Esophagus squamous epithelium (tissue), 5 donors: ENCODE measurements at places on chromosomes 3 and 15.
A peak's percentile ranks its signal among the peaks of the same experiment; 100 is the strongest.

DNA sequence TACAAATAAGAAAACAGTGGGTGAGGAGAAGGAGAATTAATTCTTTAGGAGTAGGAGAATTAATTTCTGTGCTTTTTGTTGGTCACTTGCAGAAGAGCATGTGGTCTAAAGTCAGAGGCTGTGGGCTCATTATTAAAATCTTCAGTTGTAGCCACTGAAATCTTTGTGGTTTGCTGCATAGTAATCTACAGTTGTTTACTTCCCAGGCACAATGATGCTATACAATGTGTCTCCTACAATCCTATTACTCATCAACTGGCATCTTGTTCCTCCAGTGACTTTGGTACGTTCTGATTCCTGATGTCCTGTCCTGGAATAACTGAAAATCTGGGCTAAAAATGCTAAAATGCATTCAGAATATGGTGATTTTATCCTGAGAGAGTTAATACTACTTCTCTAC is 21.0 kb downstream of the IFT122 start:
- H3K27me3 ChIP-seq, result no peaks in the 10 kb centered on the region
- no peak overlapping the region for H3K27ac ChIP-seq
- H3K36me3 ChIP-seq, result no peaks in the 10 kb centered on the region
- no peaks in the 10 kb centered on the region for H3K4me1 ChIP-seq

- no peaks in the 10 kb centered on the region for H3K27me3 ChIP-seq
- H3K27ac ChIP-seq, result peak overlapping the region; percentile 73
- H3K4me1 ChIP-seq, result no peaks in the 10 kb centered on the region
- no peak for DNase-seq
- H3K4me3 ChIP-seq, result no peak overlapping the region
Measured at GRCh38 chr15:99176757-99177156, 71.9 kb downstream of the SYNM start.

GRCh38 chr15:70286113-70286806 is 188.5 kb upstream of the TLE3 start:
- DNase-seq, result no peak
- H3K4me3 ChIP-seq, result no peak overlapping the region
- no peaks in the 10 kb centered on the region for H3K27me3 ChIP-seq
- no peaks in the 10 kb centered on the region for H3K36me3 ChIP-seq

DNA sequence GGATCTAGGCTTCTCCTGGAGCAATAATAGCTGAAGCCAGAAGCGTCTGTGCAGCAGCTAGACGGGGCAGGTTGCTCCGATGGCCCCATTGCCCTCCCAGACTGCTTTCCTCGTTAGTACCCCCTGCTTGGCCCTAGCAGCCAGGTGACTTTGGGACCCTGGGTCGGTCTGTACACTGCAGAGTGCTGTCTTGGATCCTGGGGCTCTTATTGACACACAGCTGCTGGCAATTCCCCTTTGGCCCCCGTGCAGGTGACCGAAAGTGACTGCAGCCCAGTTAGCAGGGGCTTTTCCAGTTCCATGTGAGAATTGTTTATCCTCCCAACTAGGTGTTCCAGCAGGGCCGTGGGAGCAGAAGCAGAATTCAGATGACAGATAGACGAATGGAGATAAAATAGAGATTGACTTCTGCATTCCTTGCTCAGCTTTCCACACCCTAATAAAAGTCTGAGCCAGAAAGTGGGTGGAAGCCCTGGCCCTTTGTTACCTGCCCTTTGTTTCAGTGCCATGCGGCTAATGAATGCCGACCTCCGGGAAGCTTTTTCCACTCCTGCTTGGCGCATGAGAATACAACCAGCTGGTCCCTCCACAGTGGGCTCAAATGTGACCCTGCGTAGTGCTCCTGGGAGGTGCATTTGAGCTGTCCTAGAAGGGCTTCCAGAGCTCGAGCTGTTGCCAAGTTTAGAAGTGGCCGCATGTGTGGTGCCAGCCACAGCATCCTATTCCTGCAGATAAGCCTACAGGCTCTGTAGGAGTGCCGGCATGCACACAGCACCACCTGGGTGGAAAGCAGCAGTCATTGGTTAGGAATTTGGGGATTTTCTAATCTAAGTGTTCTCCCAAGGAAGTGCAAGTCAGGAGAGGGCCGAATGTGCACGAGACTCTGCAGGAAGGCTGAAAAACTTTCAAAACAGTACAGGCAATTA is 94.4 kb downstream of the SLCO3A1 start:
- DNase-seq, result no peak
- H3K4me1 ChIP-seq, result peaks cover 99% of the 10 kb centered on the region
- peak overlapping the region; percentile 84 for H3K27ac ChIP-seq
- H3K27me3 ChIP-seq, result no peaks in the 10 kb centered on the region
- no peaks in the 10 kb centered on the region for H3K36me3 ChIP-seq
- no peak overlapping the region for H3K4me3 ChIP-seq

GRCh38 chr15:25185791-25186190 is 231.0 kb downstream of the SNRPN start:
- H3K36me3 ChIP-seq, result no peaks in the 10 kb centered on the region
- no peak for DNase-seq
- no peak overlapping the region for H3K27ac ChIP-seq
- H3K27me3 ChIP-seq, result no peaks in the 10 kb centered on the region
- H3K4me1 ChIP-seq, result no peaks in the 10 kb centered on the region
- no peak overlapping the region for H3K4me3 ChIP-seq

GRCh38 chr3:124771083-124771445 is 40.8 kb downstream of the UMPS start:
- H3K4me1 ChIP-seq, result peaks cover 52% of the 10 kb centered on the region
- no peak for DNase-seq
- H3K27ac ChIP-seq, result no peak overlapping the region
- peaks cover 94% of the 10 kb centered on the region for H3K36me3 ChIP-seq
- H3K27me3 ChIP-seq, result no peaks in the 10 kb centered on the region

GRCh38 chr3:155745795-155746550 is 1.1 kb upstream of the PLCH1 start:
- H3K27ac ChIP-seq, result no peak overlapping the region
- H3K36me3 ChIP-seq, result no peaks in the 10 kb centered on the region
- H3K4me3 ChIP-seq, result peak overlapping the region; percentile 56
- H3K27me3 ChIP-seq, result no peaks in the 10 kb centered on the region
- peaks cover 5% of the 10 kb centered on the region for H3K4me1 ChIP-seq

GRCh38 chr3:49567406-49567805 is 13.1 kb downstream of the BSN start:
- no peak overlapping the region for H3K27ac ChIP-seq
- no peaks in the 10 kb centered on the region for H3K36me3 ChIP-seq
- no peaks in the 10 kb centered on the region for H3K27me3 ChIP-seq
- H3K4me1 ChIP-seq, result no peaks in the 10 kb centered on the region
- no peak for DNase-seq

- H3K27ac ChIP-seq, result peak overlapping the region; percentile 35
- H3K4me1 ChIP-seq, result peaks cover 7% of the 10 kb centered on the region
- H3K36me3 ChIP-seq, result no peaks in the 10 kb centered on the region
- no peak for DNase-seq
Measured at GRCh38 chr15:34436956-34437442, 609 bp downstream of the GOLGA8A start.

DNA sequence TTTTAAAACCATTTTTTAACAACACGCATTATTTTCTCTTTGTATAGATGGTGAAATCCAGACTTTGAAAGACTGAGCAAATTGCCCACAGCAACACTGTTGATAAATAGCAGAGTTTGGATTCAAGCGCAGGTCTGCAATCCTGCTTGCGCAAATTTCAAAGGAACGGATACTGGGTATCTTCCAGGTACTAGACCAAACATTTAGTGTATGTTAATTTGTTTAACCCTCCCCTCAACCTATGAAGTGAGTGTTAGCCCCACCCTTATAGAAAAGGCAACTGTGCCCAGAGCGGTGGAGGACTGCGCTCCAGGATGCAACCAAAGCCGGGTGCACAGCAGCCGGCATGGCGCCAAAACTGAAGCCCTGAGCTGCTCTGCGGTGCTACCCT is 103.8 kb downstream of the CPN2 start:
- H3K27ac ChIP-seq, result no peak overlapping the region
- H3K4me1 ChIP-seq, result peaks cover 23% of the 10 kb centered on the region
- no peaks in the 10 kb centered on the region for H3K36me3 ChIP-seq
- DNase-seq, result no peak

DNA sequence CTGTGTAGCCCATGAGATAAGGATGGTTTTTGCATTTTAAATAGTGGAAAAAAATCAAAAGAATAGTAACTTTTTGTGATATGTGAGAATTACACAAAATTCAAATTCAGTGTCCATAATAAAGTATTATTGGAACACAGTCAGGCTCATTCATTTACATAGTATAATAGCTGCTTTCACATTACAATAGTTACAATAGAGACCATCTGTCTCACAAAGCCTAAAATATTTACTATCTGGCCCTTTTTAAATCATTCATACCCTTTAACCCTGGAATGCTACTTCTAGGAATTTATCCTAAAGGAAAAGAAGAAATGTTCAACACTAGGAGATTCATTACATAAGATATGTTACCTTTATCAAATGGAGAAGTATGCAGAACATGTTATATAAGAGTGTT is 35.5 kb upstream of the TM4SF4 start:
- no peaks in the 10 kb centered on the region for H3K27me3 ChIP-seq
- peaks cover 10% of the 10 kb centered on the region for H3K4me1 ChIP-seq
- no peak overlapping the region for H3K27ac ChIP-seq
- no peak for DNase-seq

- no peaks in the 10 kb centered on the region for H3K27me3 ChIP-seq
- H3K4me1 ChIP-seq, result peaks cover 12% of the 10 kb centered on the region
- H3K27ac ChIP-seq, result no peak overlapping the region
- H3K4me3 ChIP-seq, result no peak overlapping the region
- no peak for DNase-seq
- H3K36me3 ChIP-seq, result no peaks in the 10 kb centered on the region
Measured at GRCh38 chr3:61733876-61734275, 172.5 kb downstream of the PTPRG start.

GRCh38 chr3:48222616-48223513 is at the start of gene CAMP:
TSS of gene CAMP (plus strand) at chr3:48223495. CDS start at chr3:48223512, 17 bp downstream.
- H3K4me3 ChIP-seq, result no peak within 1 kb of the TSS
- DNase-seq, result no peak
- H3K27me3 ChIP-seq, result no peaks in the 10 kb centered on the region
- no peak within 1 kb of the TSS for H3K27ac ChIP-seq
- H3K4me1 ChIP-seq, result peaks cover 43% of the 10 kb centered on the region

- H3K4me1 ChIP-seq, result no peaks in the 10 kb centered on the region
- H3K27ac ChIP-seq, result no peak overlapping the region
- H3K4me3 ChIP-seq, result no peak overlapping the region
- H3K36me3 ChIP-seq, result no peaks in the 10 kb centered on the region
- DNase-seq, result no peak
- H3K27me3 ChIP-seq, result no peaks in the 10 kb centered on the region
Measured at GRCh38 chr3:192817053-192817452, 89.7 kb upstream of the FGF12 start.

DNA sequence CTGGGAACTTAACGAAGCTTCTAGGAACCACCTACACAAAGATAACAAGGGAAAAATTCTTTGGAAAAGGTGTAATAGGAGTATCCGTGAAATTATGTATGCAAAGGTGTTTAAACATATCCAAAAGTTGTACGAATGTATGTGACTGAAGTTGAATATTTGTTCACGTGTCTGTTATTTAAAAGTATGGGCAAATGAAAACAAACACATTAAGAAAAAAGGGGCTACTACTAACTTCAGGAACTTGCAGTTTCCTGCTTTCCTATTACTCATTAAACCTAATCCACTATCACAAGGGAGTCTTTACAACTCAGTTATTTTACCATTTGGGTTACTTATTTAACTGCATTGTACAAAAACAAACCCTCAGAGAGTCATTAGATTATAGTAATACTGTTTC is 33.9 kb upstream of the GRAMD1C start:
- H3K27me3 ChIP-seq, result no peaks in the 10 kb centered on the region
- H3K27ac ChIP-seq, result no peak overlapping the region
- no peaks in the 10 kb centered on the region for H3K4me1 ChIP-seq
- H3K4me3 ChIP-seq, result no peak overlapping the region
- no peak for DNase-seq

DNA sequence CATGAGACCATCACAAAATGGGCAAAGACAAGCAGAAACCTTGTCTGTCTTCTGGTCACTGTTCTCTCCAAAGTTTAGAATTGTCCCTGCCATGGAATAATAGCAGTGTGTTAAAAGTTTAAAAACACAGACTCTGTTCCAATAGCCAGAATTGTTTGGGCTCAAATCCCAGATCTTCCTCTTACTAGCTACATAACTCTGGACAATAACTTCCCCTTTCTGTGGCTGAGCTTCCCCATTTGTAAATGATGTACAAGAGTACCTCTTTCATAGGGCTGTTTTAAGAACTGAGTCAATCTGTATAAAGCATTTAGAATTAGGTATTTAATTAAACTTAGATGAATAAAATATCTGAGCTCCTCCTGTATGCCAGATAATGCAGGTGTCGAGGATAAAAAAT is 623.0 kb downstream of the NTRK3 start:
- no peak overlapping the region for H3K4me3 ChIP-seq
- no peak for DNase-seq
- H3K27ac ChIP-seq, result no peak overlapping the region

GRCh38 chr15:59751552-59752413 is 62.7 kb upstream of the BNIP2 start:
- H3K27me3 ChIP-seq, result no peaks in the 10 kb centered on the region
- H3K4me3 ChIP-seq, result no peak overlapping the region
- no peak overlapping the region for H3K27ac ChIP-seq

GRCh38 chr15:100048736-100049135 is 293.0 kb downstream of the ADAMTS17 start:
- no peak for DNase-seq
- H3K36me3 ChIP-seq, result no peaks in the 10 kb centered on the region
- no peaks in the 10 kb centered on the region for H3K4me1 ChIP-seq
- H3K4me3 ChIP-seq, result no peak overlapping the region
- no peak overlapping the region for H3K27ac ChIP-seq
- no peaks in the 10 kb centered on the region for H3K27me3 ChIP-seq

DNA sequence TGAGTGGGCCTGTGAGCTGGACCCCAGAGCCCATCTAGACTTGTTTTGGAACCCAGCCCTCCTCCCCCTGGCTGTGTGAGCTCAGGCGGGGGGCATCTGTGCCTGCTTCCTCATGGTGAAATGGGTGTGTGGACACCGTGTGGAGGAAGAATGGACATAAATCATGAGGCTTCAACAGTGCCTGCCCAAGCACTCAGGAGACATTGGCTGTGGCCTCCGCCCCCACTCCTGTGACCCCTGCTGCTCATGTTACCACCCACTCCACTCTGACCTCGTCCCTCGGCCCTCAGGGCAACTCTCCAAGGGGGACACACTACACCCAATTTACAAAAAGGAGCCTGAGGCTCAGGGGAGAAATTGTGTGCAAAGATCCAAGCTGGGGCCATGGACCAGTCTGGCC is 16.6 kb downstream of the TPRA1 start:
- H3K4me3 ChIP-seq, result no peak overlapping the region
- H3K27ac ChIP-seq, result no peak overlapping the region

DNA sequence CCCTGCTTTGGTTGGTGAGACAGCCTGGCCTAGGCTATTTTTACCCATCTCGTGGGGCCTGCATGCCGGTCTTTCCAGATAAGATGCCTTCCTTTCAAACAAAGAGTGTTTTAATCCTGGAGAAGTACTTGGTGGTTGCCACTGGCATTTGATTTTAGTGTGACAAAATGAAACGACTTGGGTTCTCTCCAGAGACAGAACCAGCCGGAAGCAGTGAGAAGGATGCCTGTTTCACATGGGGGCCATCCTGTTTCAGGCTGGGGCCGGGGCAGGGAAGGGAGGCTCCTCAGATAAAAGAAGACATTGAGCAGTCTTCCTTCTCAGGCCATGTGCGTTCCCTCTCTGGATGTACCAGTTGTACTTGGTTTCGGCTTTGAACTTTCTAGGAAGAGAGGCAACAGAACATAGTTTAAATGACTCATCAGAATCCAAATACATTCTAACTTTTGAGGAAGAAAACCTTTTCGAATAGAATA is 74.9 kb downstream of the TOP2B start:
- H3K4me3 ChIP-seq, result no peak overlapping the region
- H3K36me3 ChIP-seq, result no peaks in the 10 kb centered on the region
- no peak overlapping the region for H3K27ac ChIP-seq
- DNase-seq, result no peak
- H3K4me1 ChIP-seq, result peaks cover 37% of the 10 kb centered on the region
